NCI-H226 (cell line): ENCODE measurements at places on chromosomes 12 and 14.

- DNase-seq = no peak
Observed at GRCh38 chr12:14219156-14219555, 146.3 kb upstream of the ATF7IP start.

DNA sequence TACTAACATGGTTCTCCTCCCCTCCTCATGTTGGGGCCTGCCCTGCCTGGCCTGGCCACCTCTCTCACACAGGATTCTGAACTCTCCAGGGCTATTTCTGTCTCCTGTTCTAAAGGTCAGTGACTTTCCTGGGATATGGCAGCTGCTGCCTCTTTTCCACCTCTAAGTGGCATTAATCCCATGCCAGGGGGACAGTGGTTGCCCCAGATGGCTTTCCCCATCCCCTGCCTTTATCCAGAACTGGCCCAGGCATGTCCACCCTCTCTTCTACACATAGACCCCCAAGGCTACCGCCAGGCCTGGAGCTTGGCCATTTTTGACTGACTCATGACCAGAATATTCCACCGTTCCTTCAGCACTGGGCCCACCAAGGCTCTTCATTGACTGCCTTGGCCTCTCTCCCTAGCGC is 90.4 kb downstream of the IRF2BPL start:
- DNase-seq = no peak

GRCh38 chr12:6899837-6900519 is 4.6 kb upstream of the LRRC23 start:
- no peak for DNase-seq

GRCh38 chr12:92560713-92561542 is 141.9 kb upstream of the PLEKHG7 start:
- DNase-seq = no peak

GRCh38 chr14:65269732-65270131 is 142.8 kb upstream of the FUT8 start:
- DNase-seq = no peak

DNA sequence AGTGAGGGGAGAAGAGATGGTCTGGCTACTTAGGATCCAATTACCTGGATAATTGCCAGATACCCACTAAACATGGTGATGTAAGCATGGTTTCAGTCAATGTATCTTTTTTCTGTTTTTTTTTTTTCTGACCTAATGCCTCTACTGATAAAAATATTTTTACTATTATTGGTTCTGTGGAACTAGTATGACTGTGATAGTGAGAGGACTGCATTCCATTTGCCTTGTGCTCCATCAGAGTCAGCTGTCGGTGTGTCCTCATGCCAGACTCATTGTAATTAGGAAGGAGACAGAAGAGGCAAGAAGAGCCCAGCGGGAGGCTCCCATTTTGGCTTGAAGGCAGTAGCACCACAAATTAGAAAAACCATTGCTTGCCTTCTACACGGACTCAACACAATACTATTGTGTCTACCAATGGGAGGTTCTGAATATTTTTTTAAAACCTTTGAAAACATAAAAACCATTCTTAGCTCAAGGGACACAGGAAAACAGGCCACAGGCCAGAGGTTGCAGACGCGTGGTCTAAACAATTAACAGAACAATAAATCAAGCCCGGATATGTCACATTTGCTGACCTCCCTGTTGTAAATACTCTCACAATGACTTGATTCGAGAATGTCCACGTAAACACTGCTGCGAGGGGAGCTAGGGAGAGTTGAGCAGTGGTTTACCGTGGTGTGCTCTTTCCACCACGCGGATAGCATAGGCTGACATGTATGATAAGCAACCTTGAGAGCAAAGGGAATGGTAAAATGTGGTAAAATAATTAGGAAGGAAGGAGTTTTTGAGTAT is 13.5 kb upstream of the DCP1B start:
- DNase-seq = no peak

GRCh38 chr14:101030586-101030985 is 127.1 kb upstream of the RTL1 start:
- no peak for DNase-seq

- DNase-seq = peak; percentile 28
Observed at GRCh38 chr14:23566778-23567185, 809 bp downstream of the AP1G2 start.

DNA sequence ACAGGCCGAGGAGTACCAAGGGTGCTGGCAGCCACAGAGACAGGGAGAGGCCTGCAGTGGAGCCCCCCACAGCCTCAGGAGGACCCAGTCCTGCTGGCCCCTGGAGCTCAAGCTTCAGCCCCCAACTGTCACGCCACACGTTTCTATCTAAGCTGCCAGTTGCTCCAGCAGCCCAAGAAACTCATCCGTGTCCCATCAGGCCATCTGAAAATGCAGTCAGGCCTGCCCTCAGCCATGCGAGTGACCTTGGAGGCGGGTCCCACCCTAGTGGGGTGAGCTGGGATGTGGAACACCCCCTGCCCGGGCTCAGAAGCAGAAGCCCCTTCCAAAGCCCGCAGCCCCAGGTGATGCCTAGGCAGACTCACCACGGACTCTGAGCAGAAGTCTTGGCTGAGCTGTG is 158.9 kb downstream of the RIMBP2 start:
- no peak for DNase-seq

DNA sequence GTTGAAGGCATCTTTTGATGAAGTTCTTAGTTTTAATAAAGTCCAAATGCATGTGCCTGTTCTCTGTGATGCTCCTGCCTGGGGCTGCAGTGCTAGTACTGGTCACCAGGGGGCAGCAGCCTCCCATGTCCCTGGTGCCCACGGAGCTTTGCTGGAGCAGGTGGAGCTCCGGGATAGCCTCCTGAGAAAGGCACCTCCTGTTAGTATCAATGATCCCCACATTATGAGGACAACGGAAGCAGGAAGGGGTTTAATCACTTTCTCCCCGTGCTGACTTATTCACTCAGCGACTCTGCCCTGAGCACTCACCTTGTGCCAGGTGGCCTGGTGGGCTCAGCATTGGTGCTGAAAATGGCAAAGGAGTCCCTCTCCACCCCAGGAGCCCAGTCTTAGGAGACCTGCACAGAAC is 123.0 kb upstream of the PZP start:
- no peak for DNase-seq

DNA sequence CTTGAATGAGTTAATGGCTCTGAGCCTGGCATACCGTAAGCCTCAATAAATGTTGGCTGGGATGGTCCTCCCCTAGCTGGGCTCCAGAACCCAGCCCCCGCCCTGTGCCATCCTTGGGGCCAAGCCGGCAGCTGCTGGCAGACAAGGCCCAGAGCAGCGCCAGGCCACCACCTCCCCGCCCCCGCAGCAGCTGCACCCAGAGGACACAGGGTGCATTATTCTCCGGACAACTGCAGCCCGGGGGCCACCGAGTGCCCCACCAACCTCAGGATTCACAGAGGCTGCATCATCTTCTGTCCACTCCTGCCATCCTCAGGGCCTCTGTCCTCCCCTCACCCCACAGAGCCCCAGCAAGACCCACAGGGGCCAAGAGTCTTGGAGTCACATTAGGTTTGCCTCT is 92.7 kb downstream of the NCOR2 start:
- DNase-seq = no peak

DNA sequence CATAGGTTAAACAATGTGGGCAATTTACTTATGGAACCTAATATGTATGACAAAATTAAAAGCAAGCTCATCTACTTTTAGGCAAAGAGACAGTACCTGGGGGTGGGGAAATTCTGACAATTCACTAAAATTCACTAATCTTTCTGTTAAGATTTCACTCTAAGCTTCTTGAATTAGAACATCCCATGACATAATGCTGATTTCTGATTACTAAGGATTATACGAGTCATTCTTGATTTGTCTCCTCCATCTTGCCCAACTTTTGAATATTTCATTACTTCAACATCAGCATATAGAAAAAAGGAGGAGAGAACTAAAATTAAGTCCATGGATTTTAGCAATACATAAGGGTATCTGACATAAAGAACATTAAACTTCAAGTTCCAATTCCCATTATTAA is 2.4 kb downstream of the CEP83 start:
- no peak for DNase-seq

- peak; percentile 15 for DNase-seq
Observed at GRCh38 chr12:49664591-49665239, 41.4 kb downstream of the PRPF40B start.

GRCh38 chr14:102138961-102139285 is 774 bp upstream of the WDR20 start:
- no peak for DNase-seq

GRCh38 chr12:25692115-25693035 is 139.3 kb upstream of the LMNTD1 start:
- no peak for DNase-seq

GRCh38 chr12:56808954-56809353 is 45.8 kb downstream of the HSD17B6 start:
- DNase-seq = peak; percentile 27

DNA sequence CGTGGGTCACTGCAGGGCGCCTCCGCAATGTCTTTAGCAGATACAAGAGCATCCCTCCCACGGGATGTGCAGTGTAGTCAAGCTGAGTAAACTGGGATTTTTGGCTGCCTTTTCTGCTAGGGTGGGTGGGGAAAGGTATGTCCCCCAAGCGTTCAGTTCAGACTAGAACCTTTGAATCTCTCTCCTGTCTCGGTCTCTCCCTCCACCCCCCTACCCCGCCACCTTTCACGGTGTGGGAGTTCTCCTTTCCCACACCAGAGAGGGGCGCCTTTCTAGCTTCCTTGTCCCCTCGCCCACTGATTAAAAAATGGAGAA is 525 bp upstream of the FAR2 start:
- DNase-seq = no peak

DNA sequence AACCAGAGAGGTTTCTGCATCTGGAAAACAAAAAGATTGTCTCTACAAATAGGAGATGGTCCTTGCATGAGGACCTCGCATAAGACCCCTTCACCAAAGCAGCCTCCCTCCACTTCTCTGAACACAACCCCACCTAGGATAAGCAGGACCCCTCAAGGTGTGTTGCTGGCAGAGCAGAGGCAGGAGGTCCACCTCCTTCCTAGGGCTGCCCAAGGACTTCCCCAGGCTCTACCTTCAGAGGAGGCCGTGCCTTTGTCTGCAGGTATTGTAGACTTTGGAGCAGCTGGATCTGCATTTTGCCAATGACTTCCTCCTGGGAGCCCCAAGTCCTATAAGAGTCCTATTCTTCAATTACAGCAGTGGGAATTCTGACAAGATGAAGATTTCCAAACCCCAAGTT is 67.3 kb upstream of the TSPAN11 start:
- no peak for DNase-seq

GRCh38 chr12:132238488-132238854 is 90.9 kb downstream of the GALNT9 start:
- DNase-seq = no peak

- DNase-seq = no peak
Observed at GRCh38 chr14:87334997-87335685, 657.8 kb downstream of the GALC start.

- DNase-seq = no peak
Observed at GRCh38 chr12:100593490-100593889, 20.0 kb downstream of the GAS2L3 start.

- peak; percentile 71 for DNase-seq
Observed at GRCh38 chr12:124913474-124914391, 717 bp downstream of the UBC start.
